ENCODE measurements at places on chromosomes 6 and 20.

DNA sequence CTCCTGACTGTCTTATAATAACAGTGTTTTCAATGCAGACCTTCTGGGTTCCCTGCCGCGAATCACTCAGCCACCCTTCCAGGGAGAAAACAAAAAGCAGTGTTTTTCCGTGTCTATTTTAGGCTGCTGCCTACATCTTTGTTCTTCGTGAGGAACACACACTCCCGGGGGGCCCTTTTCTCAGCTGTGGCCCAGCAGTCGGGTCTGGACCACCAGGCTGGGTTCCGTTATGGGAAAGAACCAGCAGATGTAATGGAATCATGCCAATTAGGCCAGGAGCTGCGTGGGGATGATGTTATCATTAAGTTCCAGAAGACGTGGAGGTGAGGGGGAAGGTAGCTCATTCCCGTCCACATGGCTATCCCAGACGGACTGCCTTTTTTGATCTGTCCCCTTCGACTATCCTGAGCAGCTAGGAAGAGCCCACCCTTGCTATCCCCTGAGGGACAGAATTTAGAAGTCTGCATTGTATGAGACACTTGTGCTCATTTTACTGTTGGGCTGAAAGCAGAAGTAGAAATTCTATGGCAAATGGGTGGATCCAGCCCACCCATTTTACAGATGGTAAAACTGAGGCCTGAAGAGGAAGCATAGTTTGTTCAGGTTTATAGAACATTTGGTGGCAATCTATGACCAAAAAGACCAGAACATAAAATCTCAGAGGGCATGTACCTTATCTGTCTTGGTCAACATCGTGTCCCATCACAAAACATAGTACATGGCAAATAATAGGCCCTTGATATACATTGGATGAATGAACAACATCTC, 54.5 kb downstream of the KCNB1 start:
- no peak for DNase-seq

- no peak for DNase-seq
Measured at GRCh38 chr20:24503352-24503931, 34.0 kb downstream of the SYNDIG1 start.

GRCh38 chr6:161138543-161139303, 135.1 kb downstream of the AGPAT4 start:
- DNase-seq: no peak

DNA sequence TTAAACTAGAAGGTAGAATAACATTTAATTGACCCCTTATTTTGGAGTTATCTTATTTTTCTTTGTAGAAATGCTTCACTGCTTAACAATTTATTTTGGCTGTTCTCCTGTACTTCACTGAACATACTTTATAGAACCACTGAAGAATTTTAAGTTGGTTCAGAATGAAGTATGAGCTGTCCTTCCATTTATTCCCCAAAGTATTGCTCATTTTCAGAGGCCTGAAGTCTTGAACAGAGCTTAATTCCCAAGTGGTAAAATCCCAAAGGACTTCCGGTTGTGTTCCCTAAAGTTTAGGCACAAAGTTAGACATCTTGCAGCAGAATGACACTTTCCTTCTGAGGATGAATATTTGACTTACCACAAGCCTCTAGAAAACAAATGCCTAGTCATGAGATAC, 233.3 kb downstream of the TINAG start:
- DNase-seq: no peak

GRCh38 chr6:143362192-143362558, 88.3 kb downstream of the ADAT2 start:
- DNase-seq: no peak

DNA sequence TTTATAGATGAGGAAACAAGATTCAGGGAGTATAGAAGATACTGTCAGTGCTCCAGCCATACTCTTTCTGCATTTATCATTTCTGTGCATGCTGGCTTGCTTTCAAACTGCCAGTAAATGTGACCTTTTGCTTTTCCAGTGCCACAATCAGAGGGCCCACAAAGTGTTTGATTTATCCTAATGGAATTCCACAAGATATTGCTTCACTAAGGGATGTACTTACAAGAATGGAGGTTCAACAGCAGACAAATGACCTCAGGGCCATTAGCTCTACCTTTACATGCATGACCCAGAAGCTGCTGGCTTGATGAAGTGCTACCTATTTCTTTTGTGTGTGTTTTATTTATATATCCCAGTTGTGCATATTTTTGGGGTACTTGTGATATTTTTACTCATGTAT, 171.5 kb upstream of the GRIK2 start:
- no peak for DNase-seq

DNA sequence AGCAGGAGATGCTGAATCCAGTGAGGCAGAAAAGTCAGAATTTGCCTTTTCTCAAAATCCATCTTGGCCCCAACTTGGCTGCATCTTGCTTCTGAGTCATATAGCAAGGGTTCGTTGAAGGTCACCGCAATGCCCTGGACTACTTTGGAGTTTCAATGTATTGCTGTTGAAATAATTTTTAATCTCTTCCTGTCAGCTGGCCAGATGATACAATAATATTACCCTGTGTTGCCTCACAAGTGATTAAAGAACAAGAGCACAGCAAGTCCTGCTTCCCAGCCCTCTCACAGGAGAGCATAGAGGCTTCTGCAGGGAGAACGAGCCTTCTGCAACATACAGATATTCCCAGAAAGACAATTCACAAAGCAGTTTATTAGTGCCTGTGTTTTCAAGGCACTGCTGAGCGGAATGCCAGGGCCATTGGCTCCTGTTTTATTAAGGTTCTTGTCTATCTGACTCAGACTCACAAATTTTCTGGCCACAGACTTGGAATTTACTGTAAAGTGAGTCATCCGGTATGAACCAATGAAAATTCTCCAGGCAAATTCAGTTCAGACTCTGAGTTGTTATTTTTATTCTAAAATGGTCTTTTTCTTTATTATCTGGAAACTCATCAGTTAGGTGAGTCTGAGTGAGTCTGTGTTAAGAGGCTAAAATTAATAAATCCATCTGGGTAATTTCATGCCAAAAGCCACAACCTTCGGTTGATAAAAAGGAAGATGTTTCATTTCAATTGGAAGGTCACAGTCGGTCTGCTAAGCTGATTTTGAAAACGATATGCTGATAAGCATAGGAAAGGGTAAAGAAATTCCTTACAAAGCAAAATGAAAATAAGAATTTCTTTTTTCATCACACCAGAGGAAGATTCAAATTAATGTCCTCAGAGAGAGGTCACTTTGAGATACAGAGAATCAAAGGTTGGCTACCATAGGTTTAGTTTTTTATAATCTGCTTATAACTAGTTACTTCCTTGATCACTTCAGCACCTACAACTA, 289.4 kb upstream of the STXBP5 start:
- peak; percentile 95 for DNase-seq

GRCh38 chr6:8080362-8081151, 16.4 kb upstream of the BLOC1S5 start:
- DNase-seq: peak; percentile 37

DNA sequence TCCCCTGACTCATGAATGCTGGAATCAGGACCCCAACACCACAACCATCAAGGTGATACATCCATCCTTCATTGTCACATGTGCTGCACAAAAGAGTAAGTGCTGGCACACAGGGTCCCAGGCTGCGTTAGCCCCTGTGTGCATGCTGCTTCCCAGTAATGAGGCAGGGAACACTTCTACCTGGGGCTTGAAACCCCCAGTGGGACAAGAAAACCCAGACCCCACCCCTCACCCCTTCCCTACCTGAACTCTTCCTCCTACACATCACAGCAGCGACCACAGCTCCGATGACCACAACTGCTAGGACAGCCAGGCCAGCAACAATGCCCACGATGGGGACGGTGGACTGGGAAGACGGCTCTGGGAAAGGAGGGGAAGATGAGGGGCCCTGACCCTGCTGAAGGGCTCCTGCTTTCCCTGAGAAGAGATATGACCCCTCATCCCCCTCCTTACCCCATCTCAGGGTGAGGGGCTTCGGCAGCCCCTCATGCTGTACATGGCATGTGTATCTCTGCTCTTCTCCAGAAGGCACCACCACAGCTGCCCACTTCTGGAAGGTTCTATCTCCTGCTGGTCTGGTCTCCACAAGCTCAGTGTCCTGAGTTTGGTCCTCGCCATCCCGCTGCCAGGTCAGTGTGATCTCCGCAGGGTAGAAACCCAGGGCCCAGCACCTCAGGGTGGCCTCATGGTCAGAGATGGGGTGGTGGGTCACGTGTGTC, 2.0 kb downstream of the HLA-B start:
- DNase-seq: no peak

DNA sequence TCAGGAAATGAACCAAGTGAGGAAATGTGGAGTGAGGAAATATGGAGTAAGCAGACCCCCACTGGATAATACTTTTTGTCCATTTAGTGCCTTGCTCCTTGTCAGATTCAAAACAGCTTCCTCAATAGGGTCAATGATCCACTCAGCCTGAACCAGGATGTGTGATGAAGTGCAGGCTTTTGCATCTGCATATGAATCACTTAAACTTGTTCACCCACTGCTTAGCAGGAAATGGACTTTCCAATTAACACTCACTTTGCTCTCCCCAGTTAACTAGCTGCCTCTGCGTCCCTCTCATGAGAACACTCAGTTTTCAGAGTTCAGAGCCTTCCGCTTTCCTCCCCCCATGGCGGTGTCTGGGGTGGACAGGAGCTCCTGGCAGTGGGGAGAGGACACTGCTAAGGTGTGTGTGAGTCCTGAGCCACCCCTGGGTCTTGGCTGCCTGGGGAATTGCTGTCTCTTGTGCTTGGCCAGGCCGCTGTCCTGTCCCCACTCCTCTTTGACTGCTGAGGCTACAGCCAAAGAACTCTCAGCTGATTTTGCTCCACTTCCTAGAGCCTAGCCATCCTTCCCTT, 621.8 kb downstream of the CDH26 start:
- no peak for DNase-seq

DNA sequence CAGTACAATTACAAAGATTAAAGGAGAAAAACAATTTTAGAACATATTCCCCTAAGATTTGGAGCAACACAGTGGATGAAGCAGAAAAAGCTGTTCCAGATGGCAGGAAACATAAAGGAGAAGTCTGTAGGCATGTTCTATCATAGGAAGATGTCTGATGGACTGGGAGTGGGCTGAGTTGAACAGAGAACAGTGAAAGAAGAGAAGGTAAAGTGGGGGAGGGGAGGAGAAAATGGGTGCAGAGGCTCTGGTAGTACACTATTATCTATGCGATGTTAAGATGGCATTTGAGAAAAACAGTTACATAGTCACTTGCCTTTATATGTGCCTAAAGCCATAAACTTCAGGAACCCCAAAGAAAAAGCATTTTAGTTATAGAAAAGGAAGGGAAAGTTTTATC, 4.2 kb upstream of the PHIP start:
- DNase-seq: peak; percentile 74

DNA sequence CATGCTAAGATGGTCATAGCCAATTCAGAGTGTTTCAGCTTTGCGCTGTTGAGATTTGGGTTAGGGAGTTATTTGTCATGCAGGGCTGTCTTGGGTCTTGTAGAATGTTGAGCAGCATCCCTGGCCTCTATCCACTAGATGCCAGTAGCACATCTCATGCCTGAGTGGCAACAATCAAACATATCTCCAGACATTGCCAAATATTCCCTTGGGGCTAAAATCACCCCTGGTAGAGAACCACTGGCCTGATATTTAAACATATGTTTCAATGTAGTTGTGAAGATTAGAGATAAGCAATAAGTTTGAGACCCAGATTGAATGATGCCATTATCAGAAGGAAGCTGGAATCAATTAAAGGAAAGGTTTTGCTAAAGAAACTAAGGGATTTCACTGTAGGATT, 463.3 kb downstream of the DOK5 start:
- no peak for DNase-seq

GRCh38 chr6:163243083-163243482, 171.4 kb upstream of the QKI start:
- no peak for DNase-seq

- no peak for DNase-seq
Measured at GRCh38 chr6:41700463-41701347, 34.7 kb downstream of the TFEB start.

DNA sequence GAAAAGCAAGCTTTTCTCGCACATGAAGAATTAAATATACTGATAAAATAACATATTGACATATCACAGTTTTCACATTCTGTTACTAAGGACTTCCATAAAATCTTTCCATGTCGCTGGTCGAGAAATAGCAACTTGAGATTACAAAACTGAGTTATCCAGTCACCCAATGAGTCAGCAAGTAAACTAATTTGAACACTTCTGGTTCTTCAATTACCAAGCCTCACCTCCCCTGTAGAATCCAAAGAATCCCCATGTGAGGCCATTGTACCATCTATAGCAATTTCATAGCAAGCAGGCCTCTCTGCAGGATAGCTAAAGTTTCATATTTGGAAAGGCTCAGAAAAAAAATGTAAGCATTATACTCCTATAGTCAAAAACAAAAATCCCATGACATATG, 87.3 kb downstream of the PKHD1 start:
- DNase-seq: no peak

- DNase-seq: no peak
Measured at GRCh38 chr6:106431972-106432371, 71.5 kb downstream of the CRYBG1 start.

DNA sequence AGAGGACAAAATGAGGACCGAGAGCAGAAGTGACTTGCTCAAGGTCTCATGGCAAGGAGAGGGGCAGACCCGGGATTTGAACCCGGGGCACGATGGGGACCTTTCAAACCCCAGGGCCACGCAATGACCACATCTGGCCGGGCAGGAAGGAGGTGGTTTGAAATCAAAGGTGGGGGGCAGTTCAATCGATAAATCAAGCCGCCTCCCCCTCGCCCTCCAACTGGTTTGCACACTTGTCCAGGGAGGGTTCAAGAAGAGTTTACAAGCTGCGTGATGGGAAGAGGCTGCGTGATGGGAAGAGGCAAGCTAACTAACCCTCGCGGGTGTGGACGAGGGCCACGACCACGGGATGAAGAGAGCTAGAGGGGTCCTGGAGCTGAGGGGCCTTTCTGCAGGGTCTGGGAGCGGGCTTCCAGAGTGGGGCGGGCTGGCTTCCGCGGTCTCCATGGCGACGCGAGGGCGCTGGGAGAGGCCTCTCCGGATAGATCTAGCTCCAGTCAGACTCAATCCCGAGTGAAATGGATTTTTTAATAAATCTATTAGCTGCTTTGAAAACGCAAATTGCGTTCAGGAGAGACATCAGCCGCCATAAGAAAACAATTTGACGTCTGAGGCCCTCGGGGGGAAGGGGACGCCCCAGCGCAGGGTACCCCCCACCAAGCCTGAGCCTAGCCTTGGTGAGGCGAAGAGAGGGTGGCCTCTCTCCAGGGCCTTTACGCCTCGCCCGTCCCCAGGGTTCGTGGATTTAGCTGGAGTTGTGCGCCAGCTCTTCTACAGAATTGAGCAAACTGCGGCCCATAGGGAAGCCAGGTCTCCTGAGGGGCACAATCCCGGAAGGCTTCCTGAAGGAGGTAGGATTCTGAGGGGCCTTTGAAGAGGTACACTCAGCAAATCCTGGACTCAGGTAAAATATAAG, 143.9 kb downstream of the GRM4 start:
- DNase-seq: no peak

DNA sequence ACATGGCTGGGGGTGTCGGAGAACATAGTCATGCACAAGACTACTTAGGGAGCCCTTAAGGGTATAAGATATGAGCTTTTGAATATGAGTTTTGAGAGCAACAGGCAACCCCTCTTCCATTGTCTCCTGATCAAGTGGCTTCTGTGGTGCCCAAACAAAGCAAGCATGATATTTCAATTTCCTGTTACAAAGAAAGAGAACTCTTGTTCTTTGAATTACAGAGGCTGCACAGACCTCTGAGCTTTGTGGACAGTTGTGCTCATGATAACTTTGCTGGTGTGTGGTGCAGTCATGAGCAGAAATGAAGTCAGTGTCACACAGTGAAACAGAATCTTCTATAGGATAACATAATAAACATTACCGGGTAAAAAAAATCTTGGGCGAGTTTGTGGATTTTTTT, 66.8 kb upstream of the THEMIS start:
- DNase-seq: no peak

- DNase-seq: no peak
Measured at GRCh38 chr20:46710153-46710913, 884 bp downstream of the SLC2A10 start.

GRCh38 chr6:96234444-96234843, 218.7 kb downstream of the FUT9 start:
- DNase-seq: no peak

Measured in OCI-M1 (cell line).